ENCODE measurements at places on chromosomes 4 and X.

- DNase-seq = no peak
These were observed 228.8 kb downstream of the ADGRL3 start for GRCh38 chr4:61428950-61429349.

GRCh38 chr4:43402393-43402792 lies 509.9 kb downstream of the GRXCR1 start:
- DNase-seq = no peak

DNA sequence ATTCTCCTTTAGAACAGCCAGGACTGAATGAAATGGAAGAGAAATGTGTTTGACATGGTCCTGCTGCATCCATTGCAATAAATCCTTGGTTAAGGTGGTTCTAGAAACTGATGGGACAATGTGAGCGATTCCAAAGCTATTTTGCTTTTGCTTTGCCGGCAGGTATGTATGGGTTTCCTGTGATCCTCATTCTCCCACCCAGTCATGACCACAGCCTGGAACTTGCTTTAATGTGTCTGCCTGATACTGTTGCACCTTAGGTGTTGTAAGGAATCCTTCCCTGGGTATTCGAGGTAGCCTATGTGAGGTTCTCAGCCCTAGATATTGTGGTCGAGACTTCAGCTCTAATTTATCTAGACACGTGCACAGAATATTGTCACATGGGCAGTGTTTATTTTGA lies 86.1 kb downstream of the ZNF518B start:
- no peak for DNase-seq

DNA sequence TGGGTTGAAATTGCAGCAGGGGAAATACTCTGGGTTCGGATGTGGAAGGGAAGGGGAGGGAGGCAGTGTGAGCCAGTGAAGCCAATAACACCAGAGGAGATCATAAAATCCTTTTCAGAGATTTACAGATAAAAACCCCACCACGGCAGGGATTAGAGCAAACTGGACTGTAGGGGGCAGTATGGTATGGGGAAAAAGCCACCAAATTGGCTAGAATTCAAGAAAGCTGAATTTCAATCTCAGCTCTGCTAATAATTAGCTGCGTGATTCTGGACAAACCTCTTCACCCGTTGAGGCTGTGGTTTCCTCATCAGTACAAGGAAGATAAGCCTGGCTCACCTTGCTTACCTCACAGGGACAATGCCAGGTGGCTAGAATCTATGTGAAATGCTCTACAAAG lies 108.1 kb downstream of the ATG4A start:
- peak; percentile 2 for DNase-seq

DNA sequence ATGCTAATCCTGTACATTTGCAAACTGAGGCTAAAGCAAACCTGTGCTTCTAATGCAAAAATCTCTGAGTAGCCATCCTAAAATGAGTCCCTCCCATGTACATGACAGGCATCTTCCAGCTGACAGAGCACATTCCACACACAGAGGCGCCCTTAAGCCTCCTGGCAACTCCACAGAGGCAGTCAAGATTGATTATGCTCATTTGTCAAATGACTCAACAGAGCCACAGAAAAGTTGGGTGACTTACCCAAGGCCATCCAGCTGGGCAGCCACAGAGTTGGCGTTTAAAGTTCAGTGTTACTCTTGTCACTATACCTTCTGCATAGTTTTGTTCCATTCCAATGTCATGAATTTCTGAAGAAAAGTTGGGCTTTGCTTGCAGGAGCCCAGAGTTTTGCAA lies 394.6 kb upstream of the FGF13 start:
- DNase-seq = no peak

Measured in GM19239 (cell line).